AG20443 (cell line): ENCODE measurements at places on chromosomes 5 and 9.

DNA sequence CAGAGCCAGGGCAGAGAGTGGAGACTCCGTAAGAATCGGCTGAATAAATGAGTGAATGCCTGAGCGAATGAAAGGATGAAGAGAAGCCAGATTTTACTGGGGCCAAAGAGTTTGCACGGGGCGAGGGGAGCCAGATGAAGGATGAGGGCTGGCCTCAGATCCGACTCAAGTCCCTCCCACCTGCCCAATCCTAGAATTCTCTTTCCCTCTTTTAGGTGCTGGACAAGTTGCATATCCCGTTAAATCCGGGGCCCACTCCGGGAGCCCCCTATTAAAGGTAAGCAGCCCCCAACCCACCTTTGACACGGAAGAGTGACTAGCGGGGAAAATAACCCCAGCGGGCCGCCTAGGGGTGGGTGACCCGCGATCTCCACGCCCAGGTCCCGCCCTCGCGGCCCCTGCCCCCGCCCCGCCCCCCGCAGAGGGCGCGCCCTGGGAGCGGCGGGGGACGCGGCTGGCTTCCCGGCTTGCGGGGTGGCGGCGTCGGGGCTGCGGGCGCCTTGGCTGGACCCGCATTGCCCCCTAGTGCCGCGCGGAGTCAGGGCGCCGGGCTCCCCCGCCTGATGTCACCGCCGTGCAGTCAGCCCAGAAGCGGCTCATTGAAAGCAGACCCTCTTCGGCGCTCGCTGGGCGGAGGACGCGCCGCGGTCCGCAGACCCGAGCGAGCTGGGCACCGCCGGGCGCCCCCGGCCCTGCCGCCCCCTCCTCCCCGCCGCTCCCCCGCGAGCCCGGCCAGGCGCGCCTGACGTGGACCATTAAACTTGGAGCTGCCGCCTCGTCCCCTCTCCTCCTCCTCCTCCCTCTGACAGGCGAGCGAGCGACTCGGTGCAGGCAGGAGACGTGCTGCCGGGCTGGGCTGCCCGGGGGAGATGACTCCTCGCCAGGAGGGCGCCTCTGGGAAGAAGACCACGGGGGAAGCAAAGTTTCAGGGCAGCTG, at the start of gene ADRA1B:
ADRA1B (plus strand) TSS at position 579 of the 937 bp plus-strand sequence. CDS start 424 bp downstream, outside the sequence.
- peak; percentile 95 for DNase-seq

- no peak for DNase-seq
Measured at GRCh38 chr9:93960221-93960970, 5.2 kb upstream of the BARX1 start.

DNA sequence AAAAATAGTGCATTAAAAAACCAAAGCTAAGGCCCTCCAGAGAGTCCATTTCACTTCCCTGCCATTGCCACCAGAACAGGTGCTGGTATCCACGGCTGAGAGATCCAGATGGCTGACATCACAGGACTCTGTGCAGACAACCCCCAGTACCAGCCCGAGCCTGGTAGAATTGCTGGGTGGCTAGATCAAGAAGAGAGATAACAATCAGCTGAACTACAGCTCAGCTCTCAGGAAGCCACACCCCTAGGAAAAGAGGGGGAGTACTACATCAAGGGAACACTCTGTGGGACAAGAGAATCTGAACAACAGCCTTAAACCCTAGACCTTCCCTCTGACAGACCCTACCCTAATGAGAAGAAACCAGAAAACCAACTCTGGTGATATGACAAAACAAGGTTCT, 73.8 kb upstream of the SLIT3 start:
- no peak for DNase-seq

DNA sequence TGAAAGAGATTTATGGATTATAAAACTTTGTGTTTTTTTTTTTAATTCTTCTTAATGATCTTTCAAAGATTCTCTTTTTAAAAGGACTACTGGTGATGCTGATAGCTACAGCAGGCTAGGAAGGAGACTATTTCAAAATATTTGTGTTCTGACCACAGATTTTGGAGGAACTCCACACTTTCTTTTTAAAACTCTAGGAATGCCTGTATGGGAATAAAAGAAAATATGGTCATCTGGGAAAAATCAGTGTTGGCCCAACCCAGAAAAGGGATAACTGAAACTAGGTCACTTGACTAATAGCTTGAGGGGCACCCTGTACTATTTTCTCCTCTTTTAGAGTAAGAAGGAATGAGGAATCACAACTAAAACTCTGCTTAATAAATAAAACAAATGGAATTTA, 97.6 kb upstream of the ADAMTS19 start:
- DNase-seq, result no peak

DNA sequence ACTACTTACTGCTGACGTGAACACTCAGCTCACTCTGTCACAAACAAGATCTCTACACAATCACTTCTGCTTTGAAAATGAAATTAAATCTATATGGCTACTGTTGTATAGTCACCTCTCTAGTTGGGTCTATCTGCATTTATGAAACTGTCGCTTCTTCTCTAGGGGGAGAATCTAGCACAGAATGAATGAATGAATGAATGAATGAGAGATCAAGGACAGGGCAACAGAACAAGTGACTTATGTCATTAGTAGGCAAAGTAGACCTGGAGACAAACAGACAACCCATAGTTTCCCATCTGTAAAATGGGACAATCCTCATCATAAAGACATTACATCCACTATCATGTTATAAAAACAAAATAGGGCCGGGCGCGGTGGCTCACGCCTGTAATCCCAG, 13.4 kb downstream of the PTCH1 start:
- no peak for DNase-seq
